ENCODE measurements at places on chromosomes 16 and 17.

DNA sequence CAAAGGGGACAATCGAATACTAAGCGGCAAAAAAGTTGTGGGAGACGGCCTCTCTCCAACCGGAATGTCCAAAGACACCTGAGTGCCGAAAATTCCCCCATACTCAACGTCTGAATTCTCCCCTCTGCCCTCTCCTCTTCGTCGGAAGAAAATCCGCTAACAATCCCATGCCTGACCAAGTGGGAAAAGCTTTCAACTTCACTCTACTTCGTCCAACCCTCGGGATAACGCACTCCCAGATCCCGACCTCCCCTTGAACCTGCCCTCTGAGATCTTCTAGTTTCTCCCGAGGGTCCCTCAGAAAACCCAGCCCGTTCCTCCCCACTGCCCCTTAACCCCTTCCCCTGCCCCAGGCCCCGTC, 961 bp downstream of the AMFR start:
- H3K4me1 ChIP-seq = peaks cover 8% of the 10 kb centered on the region
- no peaks in the 10 kb centered on the region for H3K27me3 ChIP-seq
- peak overlapping the region; percentile 68 for H3K4me3 ChIP-seq
- H3K36me3 ChIP-seq = peaks cover under 1% of the 10 kb centered on the region
- no peak for DNase-seq

GRCh38 chr16:27429981-27430441, 28.0 kb downstream of the IL21R start:
- H3K4me1 ChIP-seq = peaks cover 12% of the 10 kb centered on the region
- H3K27ac ChIP-seq = no peak overlapping the region
- H3K4me3 ChIP-seq = no peak overlapping the region
- no peaks in the 10 kb centered on the region for H3K27me3 ChIP-seq
- H3K36me3 ChIP-seq = no peaks in the 10 kb centered on the region

DNA sequence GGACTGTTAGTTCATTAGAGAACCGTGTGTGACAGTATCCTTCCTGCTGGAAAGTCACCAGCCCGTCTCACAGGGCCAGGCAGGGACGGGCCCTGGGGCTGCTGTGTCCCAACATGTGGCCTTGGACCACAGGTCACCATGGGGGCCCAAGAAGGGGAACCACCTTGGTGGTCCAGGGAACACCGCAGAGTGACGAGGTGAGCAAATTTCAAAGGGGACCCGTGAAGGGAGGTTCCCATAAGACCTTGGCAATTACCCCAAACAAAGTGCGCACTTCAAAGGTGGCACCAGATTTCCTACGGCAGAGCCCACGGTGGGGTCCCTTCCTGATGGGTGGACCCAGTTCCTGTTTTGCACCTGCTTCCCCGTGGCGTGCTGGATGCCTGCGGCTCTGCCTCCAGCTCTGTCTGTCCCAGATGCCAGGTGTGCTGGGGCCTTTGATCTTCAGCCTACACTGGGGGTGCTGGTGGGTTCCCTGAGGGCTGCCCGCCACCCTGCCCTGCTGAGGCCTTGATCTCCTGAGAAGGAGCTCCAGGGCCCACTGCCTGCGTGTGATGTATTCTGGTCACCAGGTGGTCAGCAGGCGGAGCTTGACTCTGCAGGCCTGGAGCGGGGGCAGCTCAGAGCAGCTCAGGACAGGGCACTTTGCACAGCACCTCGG, 27.0 kb downstream of the SLC7A5 start:
- H3K4me1 ChIP-seq = peaks cover 4% of the 10 kb centered on the region
- H3K36me3 ChIP-seq = peaks cover 21% of the 10 kb centered on the region
- no peak overlapping the region for H3K27ac ChIP-seq
- no peak overlapping the region for H3K4me3 ChIP-seq
- DNase-seq = no peak

DNA sequence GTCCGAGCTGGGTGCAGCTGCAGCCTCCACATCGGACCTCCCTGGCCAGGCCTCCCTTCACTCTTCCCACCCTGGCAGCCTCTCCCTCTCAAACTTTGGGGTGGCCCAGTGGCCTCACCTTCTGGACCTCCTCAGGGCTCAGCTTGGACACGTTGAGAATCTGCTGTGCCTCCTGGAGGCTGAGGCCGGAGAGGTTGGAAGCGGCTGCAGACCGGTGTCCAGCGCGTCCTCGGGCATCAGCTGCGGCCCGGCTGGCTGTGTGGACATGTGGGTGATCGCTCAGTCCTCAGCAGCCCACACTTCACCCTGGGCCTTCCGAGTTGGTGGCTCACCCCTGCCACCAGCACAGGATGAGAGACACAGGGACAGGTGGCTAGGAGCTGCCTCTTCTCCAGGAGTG, 9.9 kb downstream of the PAM16 start:
- peaks cover 3% of the 10 kb centered on the region for H3K36me3 ChIP-seq
- no peaks in the 10 kb centered on the region for H3K4me1 ChIP-seq
- H3K27me3 ChIP-seq = no peaks in the 10 kb centered on the region
- H3K4me3 ChIP-seq = no peak overlapping the region

- no peaks in the 10 kb centered on the region for H3K27me3 ChIP-seq
- H3K4me3 ChIP-seq = peak within 1 kb of the TSS; percentile 99
- peaks cover 3% of the 10 kb centered on the region for H3K36me3 ChIP-seq
- peak within 1 kb of the TSS; percentile 96 for H3K27ac ChIP-seq
Measured at GRCh38 chr16:3134338-3135125, at the start of gene ZNF213. TSS of gene ZNF213 (plus strand) at chr16:3135029. CDS start at chr16:3137281, 2,252 bp downstream.

DNA sequence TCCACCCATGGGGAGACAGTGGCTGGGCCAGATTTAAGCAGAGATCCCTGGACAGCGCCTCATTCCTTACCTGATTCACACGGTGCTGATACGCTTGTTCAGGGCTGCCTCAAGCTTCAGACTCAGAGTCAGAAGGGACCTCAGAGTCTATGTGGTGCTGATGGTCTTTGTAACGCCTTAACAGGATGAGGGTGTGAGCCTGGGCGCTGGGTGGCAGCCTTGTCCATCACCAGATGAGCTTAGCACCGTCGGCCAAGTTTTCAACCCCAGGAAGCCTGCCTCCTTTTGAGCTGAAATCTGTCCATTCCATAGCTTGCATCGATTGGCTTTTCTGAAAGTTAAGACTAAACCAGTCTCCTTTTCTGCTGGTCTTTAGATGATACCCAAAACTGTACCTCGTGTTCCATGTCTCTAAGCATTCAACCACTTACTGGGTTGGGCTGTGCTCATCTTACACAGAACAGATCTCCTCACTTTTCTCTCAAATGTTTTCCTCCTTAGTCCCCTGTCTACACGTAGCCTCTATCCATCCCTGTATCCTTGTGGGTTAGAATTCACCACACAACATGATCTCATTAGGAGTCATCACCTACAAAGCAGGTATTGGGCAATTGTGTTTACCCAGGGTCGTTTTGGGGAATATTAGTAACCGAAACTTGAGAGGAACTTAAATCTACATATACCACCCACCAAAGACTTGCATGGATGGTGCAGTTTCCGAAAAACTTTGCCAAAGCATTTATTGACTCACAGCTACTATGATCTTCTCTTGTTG, 573.4 kb downstream of the CDH13 start:
- H3K36me3 ChIP-seq = no peaks in the 10 kb centered on the region
- H3K27ac ChIP-seq = no peak overlapping the region
- no peaks in the 10 kb centered on the region for H3K4me1 ChIP-seq
- DNase-seq = peak; percentile 20
- no peak overlapping the region for H3K4me3 ChIP-seq

GRCh38 chr17:18004884-18005305, 32.2 kb downstream of the DRC3 start:
- no peaks in the 10 kb centered on the region for H3K36me3 ChIP-seq
- H3K4me1 ChIP-seq = peaks cover 15% of the 10 kb centered on the region
- no peaks in the 10 kb centered on the region for H3K27me3 ChIP-seq
- no peak overlapping the region for H3K4me3 ChIP-seq
- no peak for DNase-seq

- no peak for DNase-seq
- H3K27ac ChIP-seq = no peak within 1 kb of the TSS
- peak within 1 kb of the TSS; percentile 61 for H3K4me3 ChIP-seq
- no peaks in the 10 kb centered on the region for H3K36me3 ChIP-seq
Measured at GRCh38 chr17:49575679-49576087, at the start of gene NXPH3. TSS of gene NXPH3 (plus strand) at chr17:49575871. CDS start at chr17:49576220, 349 bp downstream.

- no peaks in the 10 kb centered on the region for H3K4me1 ChIP-seq
- H3K4me3 ChIP-seq = no peak overlapping the region
- DNase-seq = no peak
- no peaks in the 10 kb centered on the region for H3K36me3 ChIP-seq
- no peaks in the 10 kb centered on the region for H3K27me3 ChIP-seq
- H3K27ac ChIP-seq = no peak overlapping the region
Measured at GRCh38 chr16:79269211-79269863, 331.2 kb downstream of the MAF start.

DNA sequence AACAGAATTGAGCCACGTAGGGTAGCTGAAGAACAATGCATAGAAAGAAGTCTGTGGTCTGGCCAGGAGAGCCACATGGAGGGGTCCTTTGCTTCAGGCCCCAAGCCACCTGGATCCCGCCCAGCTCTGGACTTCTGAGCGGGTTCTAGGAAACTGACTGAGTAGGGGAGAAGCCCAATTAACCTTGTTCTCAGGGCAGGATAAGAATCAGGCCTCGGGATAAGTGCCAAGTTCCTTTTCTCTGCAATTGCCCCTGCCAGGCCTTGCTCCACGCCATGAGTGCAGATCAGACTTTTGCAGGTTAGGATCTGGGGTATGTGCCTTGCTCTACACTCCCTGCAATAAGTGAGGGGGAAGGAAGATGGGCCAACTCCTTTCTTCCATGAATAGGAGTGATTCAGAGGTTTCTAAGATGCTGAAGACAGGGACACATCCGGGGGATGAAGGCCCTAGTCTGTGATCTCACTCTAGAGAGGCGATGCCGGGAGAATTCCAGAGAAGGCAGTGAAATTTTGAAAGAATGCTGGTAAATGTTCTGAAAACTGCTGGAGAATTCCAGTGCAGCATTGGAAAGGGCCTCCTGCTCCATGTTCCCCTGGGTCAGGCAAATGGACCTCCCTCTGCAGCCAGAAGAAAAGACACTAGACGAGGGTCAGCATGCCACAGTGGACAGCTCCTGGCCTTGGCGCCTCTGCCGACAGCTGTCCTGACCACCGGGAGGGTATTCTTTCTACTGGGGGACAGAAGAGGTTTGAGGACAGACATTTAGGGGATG, 5.8 kb downstream of the NEUROD2 start:
- no peak overlapping the region for H3K4me3 ChIP-seq
- no peaks in the 10 kb centered on the region for H3K4me1 ChIP-seq
- DNase-seq = no peak
- no peak overlapping the region for H3K27ac ChIP-seq
- H3K36me3 ChIP-seq = no peaks in the 10 kb centered on the region

- no peak overlapping the region for H3K4me3 ChIP-seq
- H3K4me1 ChIP-seq = no peaks in the 10 kb centered on the region
- H3K27ac ChIP-seq = no peak overlapping the region
- no peak for DNase-seq
- H3K36me3 ChIP-seq = no peaks in the 10 kb centered on the region
Measured at GRCh38 chr17:75308732-75309629, 19.7 kb upstream of the SLC25A19 start.

DNA sequence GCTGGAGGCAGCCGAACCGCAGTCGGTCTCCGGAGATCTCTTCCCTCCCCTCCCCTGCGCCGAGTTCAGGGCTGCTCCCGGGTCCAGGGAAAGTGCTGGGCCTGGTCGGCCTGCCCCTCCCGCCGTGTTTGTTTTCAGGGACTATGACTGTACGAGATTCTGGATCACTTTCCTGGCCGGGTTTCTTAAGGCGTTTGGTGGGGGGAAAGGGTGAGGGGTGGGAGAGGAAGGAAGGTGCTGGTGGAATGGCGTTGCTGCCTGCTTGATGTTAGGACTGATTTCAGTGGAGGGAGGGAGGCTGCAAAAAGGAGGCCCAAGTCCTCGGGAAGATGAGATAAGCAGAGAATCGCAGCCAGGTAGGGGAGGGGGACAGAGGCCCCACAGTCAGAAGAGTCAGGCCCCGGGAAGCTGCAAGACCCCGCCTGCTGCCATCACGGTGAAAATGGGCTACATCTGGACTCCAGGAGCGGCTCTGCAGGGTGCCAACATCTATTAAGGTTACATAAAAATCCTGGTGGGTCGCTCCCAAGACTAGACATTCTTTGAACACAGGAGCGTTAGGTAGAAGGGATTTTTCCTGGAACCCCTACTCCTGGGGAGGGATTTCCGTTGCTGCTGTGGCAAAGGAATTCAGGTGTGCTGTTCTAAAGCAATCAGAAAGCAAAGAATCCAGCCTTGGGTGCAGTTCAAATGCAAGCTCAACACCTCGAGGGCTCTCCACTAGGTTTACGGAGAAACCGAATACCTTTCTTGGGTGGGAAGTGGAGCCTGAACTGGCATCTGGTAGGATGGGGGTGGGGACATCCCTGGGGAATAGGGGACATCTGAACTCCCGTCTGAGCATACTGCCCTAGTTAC, 1.2 kb downstream of the ARHGAP44 start:
- peak overlapping the region; percentile 68 for H3K4me3 ChIP-seq
- DNase-seq = no peak
- H3K4me1 ChIP-seq = peaks cover 5% of the 10 kb centered on the region
- no peak overlapping the region for H3K27ac ChIP-seq
- peaks cover 13% of the 10 kb centered on the region for H3K27me3 ChIP-seq

- no peak overlapping the region for H3K27ac ChIP-seq
- H3K27me3 ChIP-seq = no peaks in the 10 kb centered on the region
- H3K4me1 ChIP-seq = no peaks in the 10 kb centered on the region
- no peaks in the 10 kb centered on the region for H3K36me3 ChIP-seq
- DNase-seq = no peak
Measured at GRCh38 chr17:73174126-73174525, 9.3 kb downstream of the SSTR2 start.

GRCh38 chr17:10737168-10737622, 7.4 kb upstream of the TMEM220 start:
- peak; percentile 29 for DNase-seq
- no peak overlapping the region for H3K4me3 ChIP-seq
- no peaks in the 10 kb centered on the region for H3K36me3 ChIP-seq
- H3K4me1 ChIP-seq = no peaks in the 10 kb centered on the region

- DNase-seq = peak; percentile 59
- no peak overlapping the region for H3K4me3 ChIP-seq
- peaks cover 21% of the 10 kb centered on the region for H3K4me1 ChIP-seq
- peak overlapping the region; percentile 73 for H3K27ac ChIP-seq
- H3K27me3 ChIP-seq = no peaks in the 10 kb centered on the region
- H3K36me3 ChIP-seq = no peaks in the 10 kb centered on the region
Measured at GRCh38 chr17:19262650-19263631, 25.8 kb downstream of the EPN2 start.

- H3K27ac ChIP-seq = no peak overlapping the region
- DNase-seq = no peak
- no peaks in the 10 kb centered on the region for H3K36me3 ChIP-seq
Measured at GRCh38 chr17:16915752-16916556, 56.0 kb downstream of the TNFRSF13B start.

- no peak overlapping the region for H3K4me3 ChIP-seq
- no peaks in the 10 kb centered on the region for H3K27me3 ChIP-seq
- H3K4me1 ChIP-seq = peaks cover 31% of the 10 kb centered on the region
- DNase-seq = peak; percentile 32
- H3K27ac ChIP-seq = no peak overlapping the region
Measured at GRCh38 chr17:64736804-64737492, 74.8 kb upstream of the SMURF2 start.

- H3K27me3 ChIP-seq = no peaks in the 10 kb centered on the region
- no peak for DNase-seq
- H3K27ac ChIP-seq = no peak overlapping the region
- H3K4me3 ChIP-seq = no peak overlapping the region
Measured at GRCh38 chr17:74549343-74549742, 3.4 kb upstream of the CD300C start.

Data from astrocyte (in vitro differentiated cells and primary cell).